GM23248 (cell line): ENCODE measurements at places on chromosomes 5 and 9. TPM values are rescaled to one million over a fixed set of nuclear protein-coding genes. Genes with fewer than 3 reads are reported as not detected.

The DMGDH gene
- total RNA-seq: 0.38 and 1.6 TPM in 2 replicates

The PCDHGA7 gene
- 0.43 and 1.6 TPM in 2 replicates for total RNA-seq

The KCNMB1 gene
- not detected in 2 replicates for total RNA-seq

GRCh38 chr5:76810236-76810635, 8.6 kb upstream of the F2RL1 start:
- DNase-seq: no peak

GRCh38 chr5:59587489-59588337, 305.8 kb downstream of the PDE4D start:
- DNase-seq: peak; percentile 71
